ENCODE measurements at places on chromosomes 6 and 20.

DNA sequence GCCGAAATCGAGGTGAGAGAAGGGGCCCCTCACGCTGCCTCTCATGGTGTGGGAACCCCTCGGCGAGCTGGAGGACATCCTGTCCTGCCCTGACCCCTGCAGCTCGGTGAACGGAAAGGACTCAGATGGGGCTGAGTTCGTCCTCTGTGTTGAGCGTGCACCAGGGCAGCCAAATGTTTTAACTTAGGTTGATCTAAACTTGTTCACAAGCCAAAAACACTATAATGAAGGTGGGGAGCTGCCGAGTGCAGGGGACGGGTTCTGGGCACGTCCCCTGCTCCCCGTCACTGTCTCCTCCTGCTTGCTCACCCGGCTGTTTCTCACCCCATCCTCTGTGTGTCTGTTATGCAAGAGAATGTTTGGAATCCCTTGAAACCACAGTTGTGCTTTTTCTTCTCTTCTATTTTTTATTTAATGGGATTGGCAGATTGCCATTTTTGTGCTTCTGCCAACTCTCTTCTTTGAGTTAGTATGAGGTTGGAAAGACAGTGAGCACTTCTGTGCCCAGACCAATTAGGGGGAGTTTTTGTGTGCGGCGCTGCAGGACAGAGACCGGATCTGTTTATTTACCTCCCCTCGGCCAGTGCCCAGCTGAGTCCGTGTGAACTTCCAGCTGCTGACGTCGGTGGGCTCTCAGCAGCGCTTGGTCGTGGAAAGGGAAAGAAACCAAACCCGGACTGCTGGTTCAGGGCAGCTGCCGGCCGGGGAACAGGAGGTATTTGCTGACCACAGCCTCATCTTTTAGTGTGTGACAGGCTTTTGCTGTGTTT lies 158.1 kb downstream of the DTNBP1 start:
- DNase-seq: no peak

GRCh38 chr6:106220485-106220884 lies 105.1 kb downstream of the ATG5 start:
- DNase-seq: no peak

- no peak for DNase-seq
These were observed 96.2 kb downstream of the SNX5 start for GRCh38 chr20:17872434-17872833.

DNA sequence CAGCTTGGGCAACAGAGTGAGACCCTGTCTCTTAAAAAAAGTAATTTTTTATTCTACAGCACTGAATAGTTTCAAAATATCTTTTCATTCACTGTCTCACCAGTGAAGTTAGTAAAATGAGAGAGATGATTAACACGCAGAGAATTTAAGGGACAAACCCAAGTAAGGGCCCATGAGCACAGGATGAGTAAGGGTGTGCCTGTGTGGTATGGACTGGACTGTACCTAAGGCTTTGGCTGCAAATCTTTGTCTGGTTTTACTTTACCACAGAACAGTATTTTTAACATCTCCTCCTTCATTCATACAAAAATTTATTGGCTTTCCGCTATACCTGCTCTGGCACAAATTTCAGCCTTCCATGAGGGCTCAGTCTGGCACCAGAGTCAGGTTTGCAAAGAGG lies 433.3 kb downstream of the UTRN start:
- DNase-seq: no peak

- no peak for DNase-seq
These were observed 8.9 kb downstream of the PTPRK start for GRCh38 chr6:128511506-128511905.

- no peak for DNase-seq
These were observed 43.0 kb downstream of the MRS2 start for GRCh38 chr6:24445704-24446103.

DNA sequence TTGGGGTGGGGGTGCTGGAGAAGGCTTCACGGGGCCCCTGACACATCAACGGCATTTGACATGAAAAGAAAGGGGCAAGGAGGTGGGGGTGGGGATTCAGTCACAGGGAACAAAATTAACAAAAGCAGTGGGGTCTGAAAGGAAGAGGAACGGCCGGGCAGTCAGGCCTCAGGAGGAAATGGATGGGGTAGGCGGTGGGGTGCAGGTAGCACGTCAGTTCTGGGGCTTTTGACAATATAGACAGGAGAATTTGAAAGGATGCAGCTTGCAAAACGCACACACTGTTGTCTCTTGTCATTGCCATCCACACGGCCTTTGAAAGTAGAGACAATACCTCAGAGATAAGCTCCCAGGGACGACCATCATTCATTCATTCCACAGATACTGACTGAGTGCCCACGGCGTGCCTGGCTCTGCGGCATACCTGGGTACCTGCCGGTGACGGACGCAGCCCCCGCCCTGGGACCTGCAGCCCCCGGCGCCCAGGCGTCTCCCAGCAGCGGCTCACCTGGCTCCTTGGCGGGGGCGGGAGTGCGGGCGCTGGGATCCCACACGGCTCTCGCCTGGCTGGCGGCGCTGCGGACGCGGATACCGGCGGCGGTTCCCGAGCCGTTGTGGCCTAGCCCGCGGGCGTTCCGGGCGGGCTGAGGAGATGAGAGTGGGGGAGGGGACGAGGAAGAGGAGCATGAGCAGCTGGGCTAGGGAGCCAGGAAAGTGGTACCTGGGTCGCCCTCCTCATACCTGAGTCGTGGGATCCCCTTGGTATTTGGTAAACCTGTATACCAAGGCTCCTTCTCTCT lies at the start of gene SLC26A8:
Gene SLC26A8, minus strand, starts transcription at position 646 of the 800 bp plus-strand sequence. CDS start 4,934 bp downstream, outside the sequence.
- no peak for DNase-seq

DNA sequence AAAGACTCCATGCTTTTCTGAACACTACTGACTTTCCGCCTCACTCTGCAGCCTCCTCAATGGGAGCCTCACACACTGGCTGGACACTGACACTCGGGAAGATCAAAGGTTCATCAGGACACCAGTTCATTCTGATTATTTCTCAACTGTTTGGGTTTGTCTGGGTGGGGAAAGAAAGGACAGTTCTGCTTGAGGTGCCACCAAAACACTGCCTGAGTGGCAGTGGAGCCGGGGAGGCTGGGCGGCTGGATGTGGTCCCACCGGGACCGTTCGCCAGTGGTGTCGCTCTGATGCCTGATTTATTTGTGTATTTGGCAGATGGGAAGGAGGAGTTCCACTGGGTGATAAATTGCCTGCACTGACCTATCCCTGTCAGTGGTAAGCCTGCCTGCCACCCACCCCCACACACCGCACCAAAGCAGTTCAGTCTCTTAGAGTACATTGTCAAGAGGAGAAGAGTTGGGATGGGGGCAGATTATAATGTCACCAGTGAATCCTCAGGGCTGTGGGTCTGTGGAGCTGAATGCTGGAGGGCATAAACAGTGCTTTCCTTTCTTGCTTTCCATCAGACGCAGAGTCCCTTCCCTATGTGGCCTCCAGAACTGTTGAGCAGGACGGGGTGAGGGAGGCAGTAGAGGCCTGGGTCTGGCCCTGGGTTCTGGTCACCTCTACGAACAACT lies 49.8 kb downstream of the EDN1 start:
- no peak for DNase-seq

- DNase-seq: no peak
These were observed 155.2 kb downstream of the CEBPB start for GRCh38 chr20:50345712-50346373.

DNA sequence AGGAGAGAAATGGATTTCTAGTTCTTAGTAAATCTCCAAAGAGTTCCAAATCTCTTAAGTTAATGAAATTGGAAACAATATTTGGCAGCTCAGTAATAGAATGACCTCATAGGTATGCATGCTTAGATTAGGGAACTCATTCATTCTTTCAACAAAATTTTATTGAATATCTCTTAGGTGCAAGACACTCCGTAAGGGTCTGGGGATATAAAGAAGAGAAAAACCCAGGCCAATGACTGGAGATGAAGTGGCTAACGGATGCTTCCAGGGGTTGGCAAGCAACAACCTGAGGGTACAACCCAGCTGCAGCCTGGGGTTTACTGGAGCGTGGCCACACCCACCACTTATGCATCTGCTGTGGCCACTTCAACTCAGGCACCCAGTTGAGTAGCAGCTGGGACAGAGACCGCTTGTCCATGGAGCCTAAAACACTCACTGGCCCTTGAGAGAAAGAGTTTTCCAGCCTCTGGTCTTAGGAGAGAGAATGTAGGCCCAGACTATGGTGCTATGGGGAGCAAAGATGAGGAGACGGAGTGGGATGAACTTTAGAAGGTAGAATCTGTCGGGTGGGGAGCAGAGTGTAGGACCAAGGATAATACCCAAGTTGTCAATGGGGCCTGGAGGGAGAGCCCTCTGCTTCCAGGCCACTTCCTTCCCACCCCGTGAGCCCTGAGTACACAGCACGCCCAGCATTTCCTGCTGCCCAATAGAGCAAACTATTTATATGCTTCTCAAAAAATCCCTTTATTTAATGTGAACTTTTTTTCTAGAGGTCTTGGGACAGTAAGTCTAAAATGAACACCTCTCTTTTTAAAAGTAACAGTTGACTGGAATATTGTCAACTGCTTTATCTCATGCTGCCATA lies 46.8 kb upstream of the PXDC1 start:
- DNase-seq: no peak

- DNase-seq: no peak
These were observed 98.5 kb upstream of the SCGN start for GRCh38 chr6:25553502-25553901.

DNA sequence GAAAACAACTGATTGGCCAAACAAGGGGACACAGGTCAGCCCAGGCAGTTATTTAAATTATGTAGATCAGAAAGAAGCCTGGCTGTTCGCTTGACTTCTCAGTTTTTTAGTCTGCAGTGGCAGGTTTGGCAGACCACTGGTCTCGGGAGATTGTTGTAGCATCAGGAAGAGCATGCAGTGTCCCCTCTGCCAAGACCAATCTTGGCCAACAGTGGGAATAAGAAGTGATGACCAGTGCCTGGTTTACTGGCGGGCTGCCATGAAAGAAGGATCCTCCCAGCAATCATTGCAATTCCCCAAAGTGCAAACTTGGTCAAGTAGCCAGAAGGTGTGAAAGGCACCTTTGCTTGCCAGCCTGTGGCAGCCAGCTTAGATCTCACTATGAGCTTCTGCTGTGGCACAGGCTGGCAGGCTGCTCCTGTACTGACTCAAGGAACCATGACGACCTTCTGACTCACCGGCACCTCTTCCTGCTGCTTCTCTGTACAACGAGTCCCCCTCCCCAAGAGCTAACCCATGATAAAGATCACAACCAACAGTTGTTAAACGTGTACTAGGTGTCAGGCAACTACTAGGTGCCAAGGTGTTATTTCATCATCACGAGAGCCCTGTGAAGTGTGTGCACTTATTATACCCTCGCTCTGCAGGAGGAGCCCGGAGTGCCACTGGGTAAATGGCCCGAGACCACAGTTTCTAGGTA lies 76.8 kb upstream of the DUSP22 start:
- DNase-seq: no peak

GRCh38 chr6:15264902-15265761 lies 19.3 kb downstream of the JARID2 start:
- no peak for DNase-seq

- no peak for DNase-seq
These were observed 92.2 kb downstream of the SOBP start for GRCh38 chr6:107582086-107582485.

- DNase-seq: no peak
These were observed 36.8 kb upstream of the CHRNA4 start for GRCh38 chr20:63397946-63398450.
